NCI-H1417 (cell line): ENCODE measurements at places on chromosomes 5 and 9.

- peak; percentile 29 for DNase-seq
These were observed 223.3 kb downstream of the SLF1 start for GRCh38 chr5:94841598-94842322.

GRCh38 chr9:91145496-91145895 lies 216.2 kb downstream of the AUH start:
- DNase-seq: no peak

- no peak for DNase-seq
These were observed 31.2 kb downstream of the CNOT6 start for GRCh38 chr5:180525399-180525798.

- peak; percentile 48 for DNase-seq
These were observed 14.2 kb upstream of the AGGF1 start for GRCh38 chr5:77015938-77016569.

DNA sequence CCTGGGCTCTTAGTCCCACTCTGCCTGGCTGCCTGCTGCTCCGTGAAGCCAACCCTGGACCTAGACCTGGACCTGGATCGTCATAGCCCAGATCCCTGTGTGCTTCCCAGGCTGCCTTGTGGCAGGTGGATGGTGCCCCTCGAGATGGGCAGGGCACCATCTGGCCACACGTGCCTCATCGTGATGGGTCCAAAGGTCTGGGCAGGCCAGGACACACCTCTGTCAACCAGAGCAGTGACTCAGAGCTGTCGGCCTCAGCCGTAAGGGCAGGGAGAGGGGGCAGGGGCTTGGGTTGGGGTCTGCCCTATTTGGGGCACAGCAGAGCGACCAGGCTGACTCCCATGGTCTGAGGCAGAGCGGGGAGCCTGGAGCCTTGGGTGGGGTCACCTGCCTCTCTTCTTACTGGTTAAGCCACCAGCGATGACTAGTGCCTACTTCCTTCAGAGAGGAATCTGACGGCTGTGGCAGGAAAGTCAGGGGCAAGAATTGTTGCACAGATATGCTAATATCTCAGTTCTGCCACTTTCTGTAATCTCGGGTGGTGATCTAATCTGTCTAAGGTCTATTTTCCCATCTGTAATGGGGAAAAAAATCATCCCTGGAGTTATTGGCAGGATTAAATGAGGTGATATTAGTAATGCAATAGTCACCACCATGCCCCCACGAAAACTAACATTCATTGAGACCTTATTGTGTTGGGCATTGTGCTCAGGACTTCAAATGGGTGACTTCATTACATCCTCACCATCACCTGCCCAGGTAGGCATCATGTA lies 3.2 kb upstream of the CDHR2 start:
- no peak for DNase-seq

DNA sequence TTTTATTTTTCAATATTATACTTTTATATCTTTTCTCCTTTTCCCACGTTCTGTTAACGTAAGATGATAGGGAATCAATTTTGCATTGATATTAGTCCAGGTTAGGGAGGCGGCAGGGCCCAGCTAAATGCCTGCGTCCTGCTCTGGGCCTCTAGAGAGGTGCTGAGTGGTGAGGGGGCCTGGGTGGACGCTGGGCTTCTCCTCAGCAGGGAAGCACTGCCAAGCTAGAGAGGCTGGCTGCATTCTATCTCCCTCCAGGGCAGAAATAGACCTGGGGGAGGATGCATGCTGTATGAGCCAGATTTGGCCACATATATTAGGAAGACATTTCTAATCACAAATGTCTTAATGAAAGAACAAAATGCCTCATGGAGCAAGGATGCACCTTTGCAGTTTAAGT lies 43.6 kb upstream of the NKX2-5 start:
- DNase-seq: no peak

- DNase-seq: no peak
These were observed 945.2 kb upstream of the C9orf72 start for GRCh38 chr9:28518439-28518838.

GRCh38 chr5:86716121-86716520 lies 98.4 kb downstream of the COX7C start:
- DNase-seq: peak; percentile 13

- peak; percentile 31 for DNase-seq
These were observed 27.7 kb upstream of the CDC23 start for GRCh38 chr5:138240650-138241385.

GRCh38 chr9:68904454-68904853 lies 109.5 kb downstream of the PRKACG start:
- no peak for DNase-seq

- DNase-seq: no peak
These were observed 572 bp downstream of the NR4A3 start for GRCh38 chr9:99822109-99822805.

GRCh38 chr9:124812441-124812876 lies 35.5 kb downstream of the OLFML2A start:
- no peak for DNase-seq

DNA sequence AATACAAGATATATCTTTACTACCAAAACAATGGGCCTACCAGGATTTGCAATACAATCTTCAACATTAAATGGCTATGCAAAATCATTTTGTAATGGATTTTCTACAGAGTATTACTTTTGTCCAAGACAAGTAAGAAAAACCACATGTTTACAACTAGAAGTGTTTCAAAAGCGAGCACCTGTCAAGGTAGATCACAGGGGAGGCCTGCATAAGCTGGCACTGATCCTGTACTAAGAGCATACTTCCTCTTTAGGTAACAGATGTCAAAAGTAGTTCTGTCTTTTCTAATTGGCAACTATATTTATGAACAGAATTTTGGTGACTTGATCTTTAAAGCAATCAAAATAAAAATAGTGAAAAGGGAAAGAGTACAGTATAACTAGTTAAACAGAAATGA lies 249.0 kb downstream of the MLLT3 start:
- DNase-seq: no peak

GRCh38 chr5:35880156-35880555 lies 23.5 kb downstream of the IL7R start:
- DNase-seq: no peak

GRCh38 chr9:115099901-115100300 lies 18.1 kb downstream of the TNC start:
- DNase-seq: no peak
